ENCODE measurements at places on chromosomes 13 and 19.
A peak's percentile ranks its signal among the peaks of the same experiment; 100 is the strongest.

- no peak for DNase-seq
These were observed at the start of gene AP2A1 for GRCh38 chr19:49766930-49767299. Gene AP2A1, plus strand, starts transcription at chr19:49767001. Its CDS starts 133 bp downstream, at chr19:49767134.

- peak; percentile 42 for DNase-seq
These were observed 11.5 kb upstream of the CYP4F3 start for GRCh38 chr19:15629003-15629880.

DNA sequence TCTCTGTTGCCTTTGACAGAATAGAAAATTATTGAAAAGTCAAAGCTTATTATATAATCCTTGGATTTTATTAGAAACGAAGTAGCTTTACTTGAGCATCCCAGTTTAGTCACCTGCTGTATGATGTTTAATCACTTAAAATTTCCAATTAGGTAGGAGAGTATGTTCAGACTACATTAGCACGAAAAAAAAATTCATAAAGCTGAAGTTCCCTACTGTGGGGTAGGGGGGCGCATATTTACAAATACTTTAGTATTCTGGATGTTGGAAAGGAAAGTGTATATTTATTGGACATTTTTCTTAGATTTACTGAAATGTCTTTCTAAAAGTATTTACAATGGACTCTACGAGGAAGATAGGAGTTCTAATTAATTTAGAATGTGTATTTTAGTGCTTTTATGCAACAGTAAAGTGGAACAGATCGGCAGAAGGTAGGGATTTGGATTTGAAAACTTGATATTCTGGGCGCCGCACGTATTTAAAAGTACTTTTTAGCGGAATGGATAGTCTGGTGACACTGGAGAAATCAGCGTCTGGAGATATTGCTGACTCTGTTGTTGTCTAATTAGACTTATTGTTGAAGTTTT, 1.9 kb downstream of the CDK8 start:
- DNase-seq = peak; percentile 13

DNA sequence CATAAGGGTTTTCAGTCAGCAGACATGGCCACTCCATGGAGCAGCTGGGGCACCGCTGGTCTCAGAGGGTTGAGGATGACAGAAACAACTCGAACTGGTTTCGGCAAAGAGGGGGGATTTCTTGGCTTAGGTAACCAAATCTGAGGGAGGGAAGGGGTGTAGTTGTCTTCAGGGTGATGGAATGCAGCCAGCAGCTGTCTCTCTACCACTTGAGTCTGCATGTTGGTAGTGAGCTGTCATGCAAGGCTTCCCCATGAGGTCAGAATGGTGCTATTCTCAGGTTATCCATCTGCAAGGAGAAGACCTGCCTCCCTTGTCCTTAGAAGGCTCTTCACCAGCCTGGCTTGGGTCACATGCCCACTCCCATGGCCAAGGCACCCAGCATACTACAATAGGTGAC, 55.6 kb upstream of the PEG3 start:
- no peak for DNase-seq

DNA sequence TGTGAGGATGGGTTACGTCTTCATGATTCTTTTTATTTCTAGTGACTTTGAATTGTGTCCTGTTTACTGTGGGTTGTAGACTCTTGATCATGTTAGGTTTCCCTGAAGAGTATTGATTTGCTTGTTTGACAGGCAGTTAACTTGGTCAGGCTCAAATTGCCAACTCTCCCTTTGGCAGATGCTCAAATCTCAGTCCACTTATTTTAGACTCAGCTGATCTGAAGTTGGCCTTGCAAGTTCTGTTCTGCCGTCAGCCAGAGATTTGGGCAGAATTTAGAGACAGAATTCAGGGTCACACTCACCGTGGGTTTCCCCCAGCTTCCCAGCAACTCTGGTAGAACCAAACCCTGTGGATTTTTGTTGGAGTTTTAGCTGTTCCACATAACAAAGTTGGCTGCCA, 71.6 kb upstream of the TEX29 start:
- no peak for DNase-seq

GRCh38 chr13:87877477-87877876, 206.3 kb downstream of the SLITRK5 start:
- no peak for DNase-seq

DNA sequence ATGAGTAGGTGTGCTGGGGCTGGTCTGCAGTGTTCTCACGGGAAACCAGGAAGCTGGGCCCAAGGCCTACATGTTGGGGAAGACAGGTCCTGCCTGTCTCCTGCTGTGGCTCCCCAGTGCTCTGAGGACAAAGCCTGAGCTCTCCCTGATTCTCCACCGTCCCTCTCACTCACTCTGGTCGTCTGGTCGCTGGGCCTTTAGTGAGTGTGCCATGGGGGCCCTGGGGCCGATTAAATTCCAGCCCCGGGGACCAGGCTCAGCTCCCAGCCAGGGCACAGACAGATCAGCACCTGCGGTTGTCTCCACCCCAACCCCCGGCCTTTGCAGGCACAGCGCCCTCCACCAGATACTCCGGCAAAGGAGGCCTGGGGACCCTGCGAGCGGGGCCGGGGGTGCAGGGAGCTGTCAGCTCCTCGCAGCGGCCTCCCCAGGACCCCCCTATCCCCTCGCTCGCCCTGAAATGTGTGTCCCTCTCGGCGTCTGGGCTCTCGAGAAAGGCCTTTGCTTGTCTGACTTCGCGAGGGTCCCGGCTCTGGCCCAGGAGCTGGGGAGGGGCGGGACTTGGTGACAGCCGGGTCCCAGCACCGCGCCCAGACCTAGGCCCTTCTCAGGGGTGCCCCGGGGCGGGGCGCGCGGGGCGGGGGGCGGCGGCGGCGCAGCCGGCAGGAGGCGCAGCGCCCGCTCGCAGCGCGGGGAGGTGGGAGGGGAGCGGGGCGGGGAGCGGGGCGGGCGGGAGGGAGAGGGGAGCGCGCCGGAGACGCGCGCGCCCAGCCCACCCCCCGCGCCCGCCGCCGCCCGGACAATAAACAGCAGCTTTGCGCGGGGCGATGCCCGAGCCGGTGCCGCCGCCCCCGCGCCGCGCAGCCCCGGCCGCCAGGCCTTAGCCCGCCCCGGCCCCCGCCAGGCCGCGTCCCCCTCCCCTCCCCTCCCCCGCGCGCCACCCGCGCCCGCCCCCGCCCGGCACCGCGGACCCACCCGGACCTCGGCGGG, at the start of gene PALM:
Gene PALM (plus strand): TSS at position 782 of the 990 bp plus-strand sequence. CDS start 212 bp downstream, outside the sequence.
- DNase-seq = peak; percentile 28

DNA sequence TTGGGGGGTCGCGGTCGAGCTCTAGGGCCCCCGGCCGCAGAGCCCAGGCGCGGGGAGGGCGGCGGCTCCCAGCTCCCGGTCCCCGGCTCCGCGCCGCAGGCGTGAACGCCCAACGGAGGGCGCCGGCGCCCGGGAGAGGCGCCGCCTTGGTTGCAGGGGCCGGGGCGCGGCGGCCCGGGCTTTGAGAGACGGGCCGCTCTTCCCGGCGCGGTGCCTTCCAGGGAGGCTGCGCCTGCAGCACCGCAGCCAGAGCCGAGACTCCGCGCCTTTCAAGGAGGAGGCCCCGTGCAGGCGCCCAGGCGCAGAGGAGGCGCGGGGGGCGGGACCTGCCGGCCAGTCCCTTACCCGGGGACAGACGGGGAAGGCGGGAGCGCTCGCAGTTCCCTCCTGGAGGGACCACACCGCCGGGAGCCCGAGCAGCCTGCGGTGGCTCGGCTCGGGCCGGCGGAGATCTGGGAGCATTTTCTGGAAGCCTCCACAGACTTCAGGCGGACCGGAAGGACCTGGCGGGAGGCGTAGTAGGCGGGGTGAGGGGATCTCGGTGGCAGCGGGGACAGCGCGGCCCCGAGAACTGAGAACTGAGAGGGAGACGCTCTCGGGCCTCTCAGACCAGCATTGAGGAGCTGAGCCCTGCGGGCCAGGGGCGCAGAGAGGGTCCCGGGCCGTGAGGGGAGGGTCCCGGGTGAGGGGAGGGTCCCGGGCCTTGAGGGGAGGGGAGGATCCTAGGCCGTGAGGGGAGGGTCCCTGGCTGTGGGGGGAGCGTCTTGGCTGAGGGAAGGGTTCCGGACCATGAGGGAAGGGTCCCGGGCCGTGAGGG, 25.5 kb upstream of the MCF2L start:
- DNase-seq = peak; percentile 21

- peak; percentile 57 for DNase-seq
These were observed 30.6 kb downstream of the RAP2A start for GRCh38 chr13:97464561-97464960.

- DNase-seq = no peak
These were observed 773.8 kb upstream of the GPC6 start for GRCh38 chr13:92452840-92453239.

- no peak for DNase-seq
These were observed 1.4 kb downstream of the FBXO27 start for GRCh38 chr19:39030854-39031367.

Measured in fibroblast of skin of right biceps (primary cell).